AG04450 (cell line): ENCODE measurements at places on chromosomes 3 and 15. TPM values are rescaled to one million over a fixed set of nuclear protein-coding genes. Genes with fewer than 3 reads are reported as not detected.

DNA sequence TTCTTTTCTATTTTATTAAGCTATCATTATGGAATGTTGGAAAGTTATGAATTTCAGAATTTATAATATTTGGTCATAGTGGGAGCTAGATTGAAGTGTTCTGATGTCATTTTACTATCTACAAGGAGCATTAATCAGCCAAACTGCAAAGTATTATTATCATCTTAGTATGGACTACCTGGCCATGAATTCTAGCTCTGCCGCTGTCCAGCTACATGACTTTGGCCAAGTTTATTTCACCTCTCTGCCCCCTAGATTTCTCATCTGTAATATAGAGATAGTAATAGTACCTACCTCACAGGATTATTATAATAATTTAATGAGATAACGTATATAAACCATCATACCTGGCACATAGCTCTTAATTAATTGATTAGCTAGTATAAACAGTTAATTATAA, 27.8 kb upstream of the ABHD10 start:
- DNase-seq, result no peak

- no peak for DNase-seq
These were observed 36.7 kb upstream of the ATP10A start for GRCh38 chr15:25899870-25900269.

- DNase-seq, result no peak
These were observed 59.9 kb downstream of the FAM43A start for GRCh38 chr3:194745422-194746184.

DNA sequence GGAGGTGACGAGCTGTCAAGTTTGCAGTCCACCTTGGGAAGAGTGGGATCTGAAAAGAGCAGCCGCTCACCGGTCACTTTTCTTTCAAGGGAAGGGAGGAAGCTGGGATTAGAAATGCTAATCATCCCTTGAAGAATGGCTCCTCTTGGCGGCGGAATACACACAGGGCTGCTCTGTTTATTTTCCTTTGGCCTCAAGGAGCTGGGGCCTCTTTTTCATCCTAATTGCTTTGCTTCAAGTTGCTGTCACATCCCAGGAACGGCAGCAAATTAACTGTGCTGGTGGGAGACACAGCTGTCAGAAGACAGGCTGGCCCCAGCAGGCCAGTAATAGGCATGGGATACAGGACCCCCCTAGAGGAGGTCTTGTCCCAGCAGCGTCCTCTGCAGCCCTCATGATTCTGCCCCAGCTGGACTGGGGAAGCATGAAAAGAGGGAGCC, 6.7 kb downstream of the KBTBD13 start:
- DNase-seq, result peak; percentile 44

DNA sequence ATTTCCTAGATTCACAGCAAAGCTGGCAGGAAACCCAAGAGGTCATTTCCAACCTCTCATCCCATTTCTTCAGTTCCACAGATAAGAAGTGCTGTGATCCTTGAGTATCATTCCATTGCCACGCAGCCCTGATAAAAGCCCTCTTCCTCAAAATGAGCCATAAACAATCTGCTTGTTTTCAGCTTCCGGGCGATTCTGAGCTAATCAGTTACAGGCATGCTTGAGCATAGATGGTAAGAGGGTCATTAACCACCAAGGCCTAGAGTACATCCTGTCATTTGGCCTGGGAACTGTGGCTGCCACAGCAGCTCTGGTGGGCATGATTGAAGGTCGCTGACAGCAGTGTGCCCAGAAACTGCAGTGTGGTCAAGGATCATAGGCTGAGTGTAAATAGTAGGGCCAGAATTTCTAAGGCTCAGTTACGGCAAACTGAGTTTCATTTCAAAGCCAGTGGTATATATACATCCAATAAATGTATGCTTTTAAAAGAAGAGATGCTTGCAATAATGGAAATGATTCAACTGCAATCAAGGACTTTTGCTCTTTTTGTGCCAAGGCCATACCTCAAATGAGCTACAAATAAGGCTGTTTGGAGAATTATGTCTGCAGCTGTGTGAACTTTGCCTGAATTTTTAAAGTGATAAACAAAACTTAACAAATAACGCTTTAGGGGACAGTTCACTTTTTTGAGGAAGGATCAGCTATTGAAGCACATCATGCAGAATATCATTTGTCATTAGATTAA, 47.3 kb downstream of the P3H2 start:
- no peak for DNase-seq

DNA sequence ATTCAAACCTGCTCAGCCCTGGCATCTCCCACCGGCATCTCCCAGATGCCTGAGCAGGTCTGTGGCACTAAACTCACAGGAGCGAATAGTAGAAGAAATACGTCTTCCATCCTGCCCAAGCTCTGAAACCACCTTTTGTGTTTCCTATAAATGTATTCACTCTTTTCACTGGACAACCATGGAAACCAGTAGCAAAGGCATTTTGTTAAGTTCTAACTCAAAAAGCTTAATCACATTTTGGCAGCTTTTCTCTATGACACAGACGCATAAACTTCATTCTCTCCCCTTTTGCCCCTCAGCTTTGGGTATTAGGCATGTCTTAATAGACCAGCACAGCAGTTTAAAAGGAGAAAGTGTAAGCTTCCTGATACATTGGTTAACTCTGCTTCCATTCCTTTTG, 24.5 kb upstream of the ARNT2 start:
- no peak for DNase-seq

Gene GOLGA8Q
- 0.69 and 0.74 TPM in 2 replicates for polyA plus RNA-seq

Gene PLOD2
- polyA plus RNA-seq, result 63.7 and 88.9 TPM in 2 replicates
